ENCODE measurements at places on chromosomes 16 and 17. TPM values are rescaled to one million over a fixed set of nuclear protein-coding genes. Genes with fewer than 3 reads are reported as not detected.

GRCh38 chr16:1990351-1991134, 773 bp downstream of the SYNGR3 start:
- peak overlapping the region; percentile 66 for H3K4me3 ChIP-seq
- peaks cover 24% of the 10 kb centered on the region for H3K4me1 ChIP-seq
- H3K27ac ChIP-seq, result peak overlapping the region; percentile 78

DNA sequence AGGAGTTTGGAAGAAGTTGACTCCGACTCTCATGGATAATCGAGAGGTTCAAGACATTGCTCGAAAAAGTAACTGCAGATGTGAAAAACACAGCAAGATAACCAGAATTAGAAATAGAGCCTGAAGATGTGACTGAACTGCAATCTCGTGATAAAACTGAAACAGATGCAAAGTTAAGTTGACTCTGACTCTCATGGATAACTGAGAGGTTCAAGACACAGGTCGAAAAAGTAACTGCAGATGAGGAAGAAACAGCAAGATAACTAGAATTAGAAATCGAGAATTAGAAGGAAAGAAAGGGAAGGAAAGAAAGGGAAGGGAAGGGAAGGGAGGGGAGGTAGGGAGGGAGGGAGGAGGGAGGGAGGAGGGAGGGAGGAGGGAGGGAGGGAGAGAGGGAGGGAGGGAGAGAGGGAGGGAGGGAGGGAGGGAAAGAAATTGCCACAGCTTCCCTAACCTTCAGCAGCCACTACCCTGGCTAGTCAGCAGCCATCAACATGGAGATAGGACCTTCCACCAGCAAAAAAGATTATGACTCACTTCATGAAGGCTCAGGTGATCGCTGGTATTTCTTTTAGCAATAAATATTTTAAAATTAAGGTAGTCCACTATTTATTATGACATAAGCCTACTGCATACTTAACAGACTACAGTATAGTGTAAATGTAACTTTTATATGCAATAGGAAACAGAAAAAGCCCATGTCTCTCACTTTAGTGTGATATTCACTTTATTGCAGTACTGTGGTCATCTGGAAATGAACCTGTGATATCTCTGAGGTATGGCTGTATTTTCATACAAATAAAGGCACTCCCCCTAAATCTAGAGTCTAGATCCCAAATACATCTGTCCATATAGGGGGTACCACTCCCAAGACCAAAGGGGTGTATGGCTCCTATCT, 68.3 kb downstream of the KANSL1 start:
- H3K4me3 ChIP-seq, result no peak overlapping the region
- H3K27me3 ChIP-seq, result no peaks in the 10 kb centered on the region
- H3K27ac ChIP-seq, result no peak overlapping the region
- peaks cover 12% of the 10 kb centered on the region for H3K36me3 ChIP-seq
- DNase-seq, result no peak

DNA sequence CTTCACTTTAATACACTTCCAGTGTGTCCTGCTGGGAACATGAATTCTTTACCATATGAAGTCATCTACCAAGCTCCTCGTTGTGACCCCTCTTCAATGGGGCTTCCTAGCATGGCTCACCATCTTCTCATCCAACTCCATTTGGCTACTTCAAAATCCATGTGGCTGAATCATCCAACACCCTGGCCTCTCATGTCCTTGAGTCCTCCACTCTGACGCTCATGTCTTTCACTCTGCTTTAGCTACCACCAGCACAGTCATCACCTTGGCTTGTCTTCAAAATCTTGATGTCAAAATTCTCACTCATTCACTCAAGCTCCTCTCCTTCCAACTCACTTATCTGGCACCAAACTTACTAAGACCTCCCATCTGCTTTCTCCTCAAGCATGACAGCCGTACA, 35.8 kb downstream of the AMFR start:
- H3K4me3 ChIP-seq, result no peak overlapping the region
- peaks cover 50% of the 10 kb centered on the region for H3K36me3 ChIP-seq
- no peak for DNase-seq

DNA sequence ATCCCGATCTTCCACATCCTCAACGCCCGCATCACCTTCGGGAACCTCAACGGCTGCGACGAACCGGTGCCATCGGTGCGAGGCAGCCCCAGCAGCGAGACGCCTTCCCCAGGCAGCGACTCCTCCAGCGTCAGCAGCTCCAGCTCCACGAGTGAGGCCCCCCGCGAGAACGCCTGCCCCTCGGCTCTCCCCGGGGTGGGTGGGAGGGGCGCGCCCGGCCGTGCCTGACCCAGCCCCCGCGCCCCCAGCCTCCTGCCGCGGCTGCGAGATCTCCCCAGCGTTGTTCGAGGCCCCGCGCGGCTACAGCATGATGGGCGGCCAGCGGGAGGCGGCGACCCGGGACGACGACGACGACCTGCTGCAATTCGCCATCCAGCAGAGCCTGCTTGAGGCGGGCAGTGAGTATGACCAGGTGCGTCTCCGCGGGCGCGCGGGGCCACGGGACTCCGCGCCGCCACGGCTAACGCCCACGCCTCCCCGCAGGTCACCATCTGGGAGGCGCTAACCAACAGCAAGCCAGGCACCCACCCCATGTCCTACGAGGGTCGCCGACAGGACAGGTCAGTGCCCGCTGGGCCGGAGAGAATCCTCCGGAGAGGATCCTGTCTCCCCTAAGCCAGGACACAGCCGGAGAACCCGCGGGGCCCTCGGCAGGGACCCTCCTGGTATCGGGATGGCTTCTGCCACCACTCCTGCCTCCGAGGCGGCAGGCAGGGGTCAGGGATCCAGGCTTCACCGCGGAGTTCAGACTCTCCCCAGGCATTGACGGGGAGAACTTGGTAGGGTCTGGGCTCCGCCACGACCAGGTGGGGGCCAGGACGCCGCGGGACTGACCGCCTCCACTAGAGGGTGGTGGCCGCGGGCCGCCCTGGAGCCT, 10.1 kb downstream of the CORO6 start:
- no peak overlapping the region for H3K27ac ChIP-seq
- peaks cover 39% of the 10 kb centered on the region for H3K4me1 ChIP-seq
- H3K27me3 ChIP-seq, result peaks cover 3% of the 10 kb centered on the region
- DNase-seq, result no peak
- no peaks in the 10 kb centered on the region for H3K36me3 ChIP-seq

JMJD6 gene
- 72.8 TPM for total RNA-seq

GRCh38 chr16:14148569-14148968, 77.5 kb downstream of the MRTFB start:
- H3K4me3 ChIP-seq, result no peak overlapping the region
- H3K27ac ChIP-seq, result no peak overlapping the region
- H3K27me3 ChIP-seq, result no peaks in the 10 kb centered on the region
- DNase-seq, result no peak

DNA sequence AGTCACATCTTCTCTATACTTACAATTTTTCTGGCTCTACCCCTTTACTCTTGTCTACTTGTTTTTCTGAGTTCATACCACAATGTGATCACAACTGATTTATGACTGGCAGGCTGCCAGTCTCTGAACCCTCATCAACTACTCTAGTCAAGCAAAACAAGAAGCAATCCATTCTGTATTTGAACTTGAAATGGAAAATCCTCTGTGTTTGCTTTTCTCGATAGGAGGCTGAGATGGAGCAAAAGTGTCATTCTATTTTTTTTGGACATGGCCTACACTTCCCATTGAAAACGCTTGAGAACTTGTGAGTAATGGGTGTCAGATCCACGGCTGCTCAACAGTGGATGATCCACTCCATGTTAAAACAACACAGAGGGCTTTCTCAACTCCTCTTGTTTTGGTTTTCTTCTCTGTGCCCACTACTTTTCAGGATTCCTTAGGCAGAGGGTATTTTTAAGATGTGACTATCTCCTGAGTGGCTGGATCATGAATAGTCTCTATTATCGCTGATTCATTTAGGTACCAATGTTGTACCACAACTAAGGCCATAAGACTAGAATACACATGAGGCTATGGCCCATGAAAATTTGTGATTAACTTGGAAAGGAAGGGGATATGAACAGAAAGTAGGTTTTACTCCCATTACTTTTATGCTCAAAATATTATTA, 11.7 kb downstream of the TMEM100 start:
- H3K4me1 ChIP-seq, result no peaks in the 10 kb centered on the region
- no peak overlapping the region for H3K27ac ChIP-seq
- DNase-seq, result no peak
- H3K4me3 ChIP-seq, result no peak overlapping the region
- H3K36me3 ChIP-seq, result no peaks in the 10 kb centered on the region

GRCh38 chr16:27973678-27974077, 89.8 kb downstream of the GSG1L start:
- DNase-seq, result no peak
- H3K27ac ChIP-seq, result no peak overlapping the region
- no peaks in the 10 kb centered on the region for H3K36me3 ChIP-seq
- no peak overlapping the region for H3K4me3 ChIP-seq
- peaks cover 29% of the 10 kb centered on the region for H3K27me3 ChIP-seq
- H3K4me1 ChIP-seq, result peaks cover 4% of the 10 kb centered on the region

GRCh38 chr17:48056246-48056745, 8.1 kb downstream of the NFE2L1 start:
- peak overlapping the region; percentile 77 for H3K27ac ChIP-seq
- H3K27me3 ChIP-seq, result no peaks in the 10 kb centered on the region
- no peak for DNase-seq
- peaks cover 44% of the 10 kb centered on the region for H3K4me1 ChIP-seq

- H3K4me3 ChIP-seq, result no peak overlapping the region
- peak; percentile 43 for DNase-seq
- peaks cover 18% of the 10 kb centered on the region for H3K27me3 ChIP-seq
- no peaks in the 10 kb centered on the region for H3K36me3 ChIP-seq
Observed at GRCh38 chr17:34499576-34499975, 79.8 kb upstream of the TMEM132E start.

Measured in activated CD8-positive, alpha-beta memory T cell treated with anti-CD3 and anti-CD28 coated beads, Interleukin-2, amount 10 ng/mL, durations not matched to agents 7 days and 5 days (primary cell).